Spinal cord (tissue), 10 donors: ENCODE measurements at places on chromosomes 16 and 17. TPM values are rescaled to one million over a fixed set of nuclear protein-coding genes. Genes with fewer than 3 reads are reported as not detected.

DNA sequence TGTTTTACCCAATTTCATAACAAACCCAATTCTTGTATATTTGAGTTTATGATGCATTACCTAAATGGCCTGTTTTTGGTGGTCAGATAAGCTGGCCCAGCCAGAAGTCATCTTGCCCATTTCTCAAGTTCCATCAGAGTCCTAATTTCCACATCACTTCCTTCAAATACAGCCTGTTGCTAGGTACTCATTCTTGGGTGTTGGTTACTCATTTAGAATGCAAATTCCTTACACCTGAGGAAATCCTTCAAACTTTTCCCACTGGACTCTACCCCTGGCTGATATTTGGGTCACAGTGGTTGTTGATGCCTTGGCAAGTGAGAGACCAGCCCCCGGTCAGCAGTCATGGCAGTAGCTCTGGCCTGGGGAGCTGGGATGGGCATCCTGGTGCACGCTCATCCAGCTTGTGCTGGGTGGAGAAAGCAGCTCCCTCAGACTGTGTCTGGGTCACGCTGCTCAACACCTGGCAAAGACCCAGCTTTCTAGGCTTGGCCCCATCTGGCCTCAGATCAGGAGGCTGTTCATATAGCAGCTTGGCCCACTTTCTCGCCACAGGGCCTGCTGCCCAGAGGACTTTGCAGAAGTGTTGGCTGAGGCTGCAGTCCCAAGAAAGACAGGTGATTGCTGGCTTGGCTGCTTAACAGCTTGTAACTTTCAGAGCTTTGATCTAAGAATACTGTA, 25.8 kb downstream of the WSB1 start:
- no peak for DNase-seq

- DNase-seq = no peak
Measured at GRCh38 chr16:84327926-84328505, 33.3 kb downstream of the WFDC1 start.

EFTUD2 gene
- 85.0 TPM for polyA plus RNA-seq

GRCh38 chr16:81151648-81152310, 55.6 kb upstream of the GCSH start:
- DNase-seq = peak; percentile 65

DNA sequence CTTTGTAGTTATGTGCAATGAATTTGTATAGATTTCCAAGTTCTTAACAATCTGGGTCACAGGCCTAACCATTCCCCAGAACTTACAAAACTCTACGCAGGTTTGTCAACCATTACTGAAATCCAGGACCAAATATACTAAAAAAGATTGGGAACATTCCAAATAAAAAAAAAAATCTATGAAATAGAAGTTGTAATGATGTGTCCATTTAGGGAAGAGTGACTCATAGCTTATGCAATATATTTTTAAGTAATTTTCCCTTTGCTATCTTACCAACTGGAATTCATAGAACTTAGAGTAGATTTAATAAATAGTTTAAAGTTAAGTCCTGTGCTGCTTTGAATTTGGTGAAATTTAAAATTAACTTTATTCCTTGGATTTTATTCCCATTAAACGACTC, 393.2 kb downstream of the PMP22 start:
- no peak for DNase-seq

GRCh38 chr17:75895370-75896155, 1.2 kb downstream of the TRIM65 start:
- no peak for DNase-seq

VPS4A gene
- polyA plus RNA-seq = 76.2 TPM

ZACN gene
- 49.6 TPM for polyA plus RNA-seq
